ENCODE measurements at places on chromosomes 11 and 22.

DNA sequence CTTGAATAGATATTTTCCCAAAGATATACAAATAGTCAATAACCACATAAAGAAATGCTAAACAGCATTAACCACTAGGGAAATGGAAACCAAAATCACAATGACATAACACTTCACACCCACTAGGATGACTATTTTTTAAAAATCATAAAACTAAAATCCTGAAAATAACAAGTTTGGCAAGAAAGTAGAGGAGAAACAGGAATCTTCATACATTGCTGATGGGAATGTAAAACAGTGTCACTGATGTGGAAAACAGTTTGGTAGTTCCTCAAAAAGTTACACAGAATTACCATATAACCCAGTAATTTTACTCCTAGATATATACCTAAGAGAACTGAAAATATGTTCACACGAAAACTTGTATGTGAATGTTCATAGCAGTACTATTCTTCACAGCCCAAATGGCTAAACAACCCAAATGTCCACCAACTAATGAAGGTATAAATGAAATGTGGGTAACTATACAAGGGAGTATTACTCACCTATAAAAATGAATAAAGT is 12.5 kb downstream of the PICALM start:
- no peak for DNase-seq

GRCh38 chr11:32225571-32226285 is 134.9 kb downstream of the RCN1 start:
- DNase-seq = peak; percentile 95

DNA sequence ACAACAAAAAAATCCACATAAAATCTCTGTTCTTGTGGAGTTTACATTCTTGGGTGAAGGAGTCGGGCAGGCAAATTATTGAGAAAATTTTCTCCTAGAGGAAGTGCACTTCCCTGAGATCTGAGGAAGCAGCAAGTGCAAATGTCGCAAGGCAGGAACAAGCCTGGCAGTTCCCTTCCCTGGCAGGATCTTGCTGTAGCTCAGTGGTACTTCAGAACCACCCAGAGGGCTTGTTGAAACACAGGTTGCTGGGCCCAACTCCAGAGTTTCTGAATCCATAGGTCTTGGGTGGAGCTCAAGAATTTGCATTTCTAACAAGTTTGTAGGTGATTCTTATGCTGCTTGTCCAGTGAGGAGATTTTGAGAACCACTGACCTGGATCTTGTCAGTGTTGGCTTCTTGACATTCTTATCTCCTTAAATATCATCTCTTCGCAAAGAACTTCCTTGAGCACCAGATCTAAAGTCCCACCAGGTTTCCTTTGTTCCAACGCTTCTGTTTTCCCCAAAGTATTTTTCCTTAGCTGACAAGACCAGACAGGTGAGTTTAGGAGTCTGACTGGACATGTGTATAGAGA is 9.6 kb downstream of the QSER1 start:
- no peak for DNase-seq

DNA sequence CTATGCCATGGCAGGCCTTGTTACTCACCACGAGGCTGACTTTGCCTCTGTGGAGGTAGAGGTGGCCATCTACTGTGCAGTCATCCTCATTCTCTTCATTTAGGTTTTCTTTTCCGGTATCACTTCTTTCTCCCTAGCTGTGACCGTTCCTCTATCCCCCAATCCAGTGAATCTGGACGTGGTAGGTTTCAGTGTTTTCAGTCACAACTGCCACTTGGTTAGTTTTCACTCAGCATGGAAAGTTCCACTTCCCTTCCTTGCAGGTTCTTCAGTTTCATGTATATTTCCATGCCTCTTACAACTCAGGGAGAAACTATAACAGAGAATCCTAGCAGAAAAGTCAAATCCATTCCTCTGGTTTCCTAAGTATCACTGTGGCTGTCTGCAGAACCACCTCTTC is 1.9 kb downstream of the HPS4 start:
- no peak for DNase-seq

GRCh38 chr11:77728203-77728786 is 90.7 kb upstream of the CLNS1A start:
- DNase-seq = no peak

DNA sequence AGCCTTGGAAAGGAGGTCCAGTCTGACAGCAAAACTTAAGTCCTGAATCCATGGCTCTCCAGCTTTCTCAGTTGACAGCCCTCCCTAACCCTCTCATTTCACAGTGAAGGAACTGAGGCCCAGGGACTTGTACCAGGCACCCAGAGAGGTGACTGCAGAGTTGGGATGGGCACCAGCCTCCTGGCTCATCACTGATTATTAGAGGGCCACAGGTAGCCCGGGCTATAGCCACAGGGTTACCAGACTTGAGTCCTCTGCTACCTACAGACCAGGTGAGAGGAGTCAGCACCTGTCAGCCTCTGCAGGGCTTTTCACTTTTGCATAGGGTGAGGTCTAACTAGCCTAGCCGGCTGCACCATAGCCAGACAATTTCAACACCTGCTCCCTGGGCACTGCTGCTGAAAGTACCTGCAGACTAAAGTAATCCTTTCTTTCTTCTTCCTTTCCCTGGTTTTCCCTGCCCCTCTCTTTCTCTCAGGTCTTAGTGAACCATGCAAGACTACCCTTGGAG is 37.6 kb downstream of the SYT13 start:
- no peak for DNase-seq

GRCh38 chr11:81331088-81331487 is 1402.6 kb downstream of the FAM181B start:
- no peak for DNase-seq

- DNase-seq = no peak
Measured at GRCh38 chr11:18633256-18634139, 644 bp downstream of the SPTY2D1 start.

DNA sequence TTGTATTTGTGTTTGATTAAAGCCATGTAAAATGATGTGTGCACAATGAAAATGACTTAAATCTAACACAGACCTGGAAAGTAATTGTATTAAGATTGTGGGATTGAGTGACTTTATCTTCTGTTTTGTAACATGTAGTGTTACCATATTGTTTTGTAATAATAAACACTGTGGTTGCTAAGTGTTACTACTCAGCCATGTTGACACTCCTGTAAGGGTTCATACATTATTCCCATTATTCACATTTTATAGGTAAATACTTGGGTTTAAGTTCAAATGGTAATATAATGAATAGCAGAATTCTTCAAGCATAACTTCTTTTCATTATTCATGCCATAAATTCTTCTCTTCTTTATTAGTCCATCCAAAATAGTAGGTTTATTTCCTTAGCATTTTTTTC is 69.0 kb downstream of the ZC3H12C start:
- DNase-seq = no peak

GRCh38 chr11:88329563-88330250 is 7.8 kb downstream of the CTSC start:
- no peak for DNase-seq

DNA sequence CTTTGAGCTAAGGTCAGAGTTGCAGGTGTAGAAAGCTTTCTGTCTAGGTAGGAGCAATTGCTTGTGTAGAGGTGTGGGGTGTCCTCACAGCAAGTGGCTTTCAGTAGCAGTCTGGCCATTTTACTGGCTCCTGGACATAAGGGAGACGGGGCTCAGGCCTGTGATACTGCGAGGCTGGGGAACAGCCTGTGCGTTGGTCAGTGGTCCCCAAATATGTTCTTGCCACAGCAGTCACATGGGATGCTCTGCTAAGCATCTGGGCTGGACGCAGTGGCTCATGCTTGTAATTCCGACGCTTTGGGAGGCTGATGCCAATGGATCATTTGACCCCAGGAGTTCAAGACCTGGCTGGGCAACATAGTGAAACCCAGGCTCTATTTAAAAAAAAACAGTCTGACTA is 1.9 kb downstream of the MCM5 start:
- DNase-seq = no peak

GRCh38 chr22:47630741-47631534 is 868.5 kb downstream of the TBC1D22A start:
- peak; percentile 58 for DNase-seq

- DNase-seq = peak; percentile 42
Measured at GRCh38 chr11:122209619-122210366, 93.8 kb upstream of the BLID start.

- no peak for DNase-seq
Measured at GRCh38 chr11:8323161-8323935, 59.7 kb upstream of the LMO1 start.

DNA sequence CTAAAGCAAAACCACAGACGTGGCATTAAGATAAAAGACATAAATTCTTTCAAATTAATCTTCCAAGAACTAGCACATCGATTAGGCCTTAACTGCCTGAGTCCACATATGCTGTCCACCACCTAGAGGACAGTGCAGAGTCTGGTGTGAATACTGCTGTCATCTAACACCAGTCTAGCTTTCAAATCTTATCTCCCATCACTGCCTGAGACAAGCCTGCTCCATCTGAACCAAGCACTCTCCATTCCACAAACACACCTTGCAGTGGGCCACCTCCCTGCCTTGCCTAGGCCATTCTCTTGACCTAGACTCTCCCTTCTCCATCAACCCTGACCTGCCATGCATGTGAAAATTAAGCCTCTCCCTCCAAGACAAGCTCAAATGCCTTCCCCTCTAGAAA is 129.5 kb upstream of the PITPNB start:
- no peak for DNase-seq
